ENCODE measurements at places on chromosomes 7 and 10.

- DNase-seq = no peak
Measured at GRCh38 chr10:28478646-28479045, 54.3 kb upstream of the WAC start.

GRCh38 chr7:32915041-32915536 lies 23.5 kb upstream of the KBTBD2 start:
- DNase-seq = no peak

- DNase-seq = no peak
Measured at GRCh38 chr10:82282782-82283456, 407.9 kb downstream of the NRG3 start.

- DNase-seq = no peak
Measured at GRCh38 chr10:47361293-47361692, 13.1 kb downstream of the RBP3 start.

DNA sequence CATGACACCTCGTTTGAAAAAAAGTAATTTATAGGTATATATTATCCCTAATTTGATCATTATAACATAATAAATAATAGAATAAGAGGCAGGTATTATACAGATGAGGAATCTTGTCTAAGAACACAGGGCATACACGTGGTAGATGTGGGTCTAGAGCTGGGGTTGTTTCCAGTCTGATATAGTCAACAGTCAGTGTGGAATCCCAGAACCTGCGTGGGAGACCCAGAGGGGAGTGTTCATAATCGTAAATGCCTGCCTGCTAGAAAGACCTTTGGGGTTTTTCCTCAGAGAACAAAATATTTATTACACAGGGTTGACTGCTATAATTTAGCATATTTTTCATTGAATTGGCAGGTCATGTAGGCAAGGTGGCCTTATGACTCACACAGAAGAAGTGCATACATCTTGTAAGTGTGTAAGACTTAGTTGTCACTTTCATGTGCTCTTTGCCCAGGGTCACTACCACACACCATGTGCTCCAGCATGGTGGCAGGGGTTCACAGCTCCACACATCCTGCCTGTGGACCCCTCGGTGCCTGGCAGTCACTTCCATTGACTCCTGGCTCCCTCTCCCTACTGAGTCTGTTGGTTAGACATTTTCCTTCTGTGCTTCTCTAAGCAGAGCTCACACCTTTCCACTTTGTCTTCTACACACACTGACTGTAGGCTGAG lies 94.9 kb upstream of the IKZF1 start:
- no peak for DNase-seq

DNA sequence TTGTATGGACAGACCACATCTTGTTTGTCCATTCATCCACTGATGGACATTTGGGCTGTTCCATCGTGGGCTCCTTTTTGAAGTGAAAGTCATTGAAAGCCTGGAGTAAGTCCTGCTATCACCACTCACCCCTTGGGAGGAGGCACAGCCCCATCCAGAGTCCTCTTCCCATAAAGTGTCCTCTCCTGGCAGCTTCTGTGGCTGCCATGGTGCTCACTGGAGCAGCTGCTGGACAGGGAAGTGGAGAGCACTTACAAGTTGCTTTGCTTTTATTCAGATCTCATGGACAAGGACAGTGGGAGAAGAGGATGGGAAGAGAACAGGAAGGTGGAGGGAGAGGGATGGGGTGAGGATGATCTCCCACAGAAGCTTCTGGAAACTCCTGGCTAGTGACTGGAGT lies 18.5 kb upstream of the EIF5AL1 start:
- no peak for DNase-seq

- no peak for DNase-seq
Measured at GRCh38 chr10:61609701-61610100, 53.0 kb upstream of the CABCOCO1 start.

GRCh38 chr7:33773053-33773452 lies 132.3 kb upstream of the BMPER start:
- peak; percentile 53 for DNase-seq

- DNase-seq = no peak
Measured at GRCh38 chr7:71326595-71326994, 194.7 kb downstream of the GALNT17 start.

GRCh38 chr10:100245484-100246220 lies 16.3 kb upstream of the CHUK start:
- DNase-seq = no peak

DNA sequence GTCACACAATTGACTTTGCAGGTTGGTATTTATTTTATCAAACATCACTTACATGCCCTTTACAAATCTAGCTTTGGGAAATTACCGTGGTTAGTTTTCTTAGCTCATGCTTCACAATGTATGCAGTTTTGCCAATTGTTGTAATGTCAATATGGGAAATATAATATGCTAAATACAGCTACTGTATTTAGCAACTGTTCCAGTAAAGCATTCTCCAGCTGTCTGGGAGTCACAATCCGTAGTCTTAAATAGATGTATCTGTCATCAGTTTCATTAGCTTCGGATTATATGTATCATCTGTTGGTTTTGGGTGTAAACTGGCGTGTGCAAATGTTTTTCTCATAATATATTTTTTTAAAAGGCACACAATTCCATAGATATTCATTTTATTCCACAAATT lies 19.4 kb upstream of the AHR start:
- no peak for DNase-seq

GRCh38 chr7:3588341-3588740 lies 287.3 kb downstream of the SDK1 start:
- DNase-seq = no peak

DNA sequence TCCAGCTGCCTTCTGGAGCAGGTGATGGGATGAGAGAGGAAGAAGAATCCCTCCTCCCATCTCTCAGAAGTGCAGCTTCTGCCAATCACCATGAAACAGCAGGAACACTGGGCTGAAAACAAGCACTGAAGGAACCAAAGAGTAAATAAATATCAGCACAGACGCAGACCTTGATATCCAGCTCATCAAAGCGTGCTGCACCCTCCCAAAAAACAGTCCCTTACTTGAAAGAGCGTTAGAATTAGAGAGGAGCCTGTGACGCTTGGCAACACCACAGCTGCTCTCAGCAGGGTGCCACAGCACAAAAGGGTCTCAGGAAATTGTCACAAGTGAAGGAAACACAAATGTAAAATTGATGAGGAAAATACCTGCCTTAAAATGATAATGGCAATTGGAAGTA lies 39.5 kb downstream of the KLF6 start:
- no peak for DNase-seq

GRCh38 chr10:14356921-14357320 lies 26.2 kb upstream of the FRMD4A start:
- peak; percentile 6 for DNase-seq

DNA sequence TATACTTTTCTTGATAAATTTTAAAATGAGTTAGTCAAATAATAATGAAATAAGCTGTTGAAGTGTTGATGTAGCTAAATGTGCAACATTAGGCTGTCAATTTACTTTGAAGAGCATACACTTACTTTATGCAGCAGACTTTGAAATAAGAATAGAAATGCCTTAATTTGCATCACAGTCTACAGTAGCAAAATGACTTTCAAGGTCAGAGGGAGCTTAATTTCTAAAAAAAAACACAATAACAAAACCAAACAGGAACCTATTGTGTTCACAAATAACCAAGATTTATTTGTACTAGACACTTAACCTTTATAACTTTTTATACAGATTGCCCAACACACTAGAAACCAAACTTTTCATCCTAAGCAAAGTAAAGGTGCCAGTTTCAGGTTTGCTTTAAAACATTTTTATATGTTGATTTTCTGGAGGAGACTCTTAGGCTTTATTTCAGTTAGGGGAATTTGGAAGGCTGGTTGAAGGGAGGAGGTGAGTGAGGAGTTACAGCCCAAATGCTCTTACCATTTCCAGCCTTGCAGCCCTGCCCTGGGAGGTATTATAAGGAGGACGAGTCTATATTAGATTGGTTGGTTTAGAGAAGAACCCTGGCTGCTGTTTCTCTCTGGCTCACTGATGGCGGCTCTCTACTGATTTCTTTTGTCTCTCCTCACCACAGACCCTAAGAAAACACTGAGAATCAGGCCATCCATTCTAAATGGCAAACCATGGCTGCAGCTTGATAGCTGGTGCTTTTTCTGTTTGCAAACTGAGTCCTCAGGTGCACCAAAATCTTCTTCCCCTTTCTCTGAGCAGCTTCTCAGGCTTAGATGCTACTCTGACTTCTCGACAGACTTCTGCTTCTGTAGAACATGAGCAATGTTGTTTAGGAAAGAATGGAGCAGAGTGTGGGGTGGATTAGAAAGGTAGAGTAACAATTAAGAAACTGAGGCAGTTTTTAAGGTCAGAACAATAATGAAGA lies 55.2 kb upstream of the RPA3 start:
- no peak for DNase-seq

DNA sequence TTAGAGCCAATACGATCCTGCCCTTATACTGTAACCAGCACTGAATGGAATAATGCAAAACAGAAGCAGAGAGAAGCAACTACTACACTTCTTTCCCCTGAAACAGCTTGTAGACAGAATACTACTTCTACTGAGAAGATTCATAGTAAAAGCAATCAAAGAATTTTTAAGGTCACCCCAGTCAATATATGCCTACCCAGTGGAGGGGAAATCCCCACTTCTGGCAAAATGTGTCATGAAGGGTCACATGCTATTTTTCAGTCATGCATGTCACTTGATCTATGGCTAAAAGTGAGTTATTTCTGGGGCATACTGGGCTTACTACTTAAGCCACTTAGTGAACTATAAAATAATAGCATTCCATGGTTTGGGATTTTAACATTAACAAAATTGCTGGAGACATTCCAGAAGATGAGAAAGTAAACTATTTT lies 25.6 kb downstream of the IRF5 start:
- DNase-seq = no peak

DNA sequence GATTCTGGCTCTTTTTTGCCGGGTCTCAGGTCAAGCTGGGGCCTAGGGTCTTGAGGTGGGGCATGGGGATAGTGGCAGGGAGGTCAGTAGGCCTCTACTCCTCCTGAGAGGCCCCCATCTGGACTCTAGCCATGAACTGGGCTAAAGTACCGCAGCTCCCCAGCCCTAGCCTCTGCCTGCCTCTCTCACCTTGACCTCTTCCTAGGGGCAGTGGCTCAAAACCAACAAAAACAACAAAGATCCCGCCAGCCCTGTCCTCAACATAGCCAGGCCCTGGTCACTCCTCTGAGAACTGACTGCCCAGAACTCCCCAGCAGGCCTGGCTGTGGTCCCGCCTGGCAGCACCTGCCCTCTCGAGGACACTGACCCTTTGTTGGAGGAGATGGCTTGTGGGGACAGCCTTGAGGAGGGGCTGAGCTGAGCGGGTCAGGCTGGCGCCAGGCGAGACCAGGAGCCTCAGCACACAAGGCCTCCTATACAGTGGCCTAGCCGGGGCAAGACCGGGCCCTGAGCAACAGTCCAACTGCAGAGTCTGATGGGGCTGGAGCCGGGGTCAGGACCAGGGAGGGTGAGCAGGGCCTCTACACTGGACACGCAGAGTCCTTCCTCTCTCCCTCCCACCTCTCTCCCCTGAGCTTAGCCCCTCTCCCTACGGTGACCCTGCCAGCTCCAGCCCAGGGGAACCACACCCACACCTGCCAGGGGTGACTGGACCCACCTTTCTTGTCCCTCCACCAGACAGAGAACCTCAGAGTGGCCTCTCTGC lies 11.6 kb upstream of the PPIF start:
- no peak for DNase-seq

- no peak for DNase-seq
Measured at GRCh38 chr7:134660961-134661376, 14.3 kb downstream of the BPGM start.

DNA sequence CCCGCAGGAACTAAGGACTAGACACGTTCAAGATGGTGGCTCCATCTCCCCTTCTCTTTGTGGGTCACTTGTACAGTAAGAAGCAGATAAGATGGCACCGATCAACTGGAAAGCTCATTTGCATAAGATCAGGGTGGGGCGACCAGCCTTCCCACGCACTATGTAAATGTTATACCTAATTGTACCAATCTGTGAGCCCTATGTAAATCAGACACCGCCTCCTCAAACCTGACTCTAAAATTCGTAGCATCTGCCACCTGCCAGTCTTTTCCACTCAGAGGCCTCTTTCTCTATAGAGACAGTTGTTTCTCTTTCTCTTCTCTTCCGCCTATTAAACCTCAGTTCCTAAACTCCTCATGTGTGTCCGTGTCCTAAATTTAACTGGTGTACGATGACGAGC lies 324.5 kb downstream of the PHF14 start:
- DNase-seq = no peak

DNA sequence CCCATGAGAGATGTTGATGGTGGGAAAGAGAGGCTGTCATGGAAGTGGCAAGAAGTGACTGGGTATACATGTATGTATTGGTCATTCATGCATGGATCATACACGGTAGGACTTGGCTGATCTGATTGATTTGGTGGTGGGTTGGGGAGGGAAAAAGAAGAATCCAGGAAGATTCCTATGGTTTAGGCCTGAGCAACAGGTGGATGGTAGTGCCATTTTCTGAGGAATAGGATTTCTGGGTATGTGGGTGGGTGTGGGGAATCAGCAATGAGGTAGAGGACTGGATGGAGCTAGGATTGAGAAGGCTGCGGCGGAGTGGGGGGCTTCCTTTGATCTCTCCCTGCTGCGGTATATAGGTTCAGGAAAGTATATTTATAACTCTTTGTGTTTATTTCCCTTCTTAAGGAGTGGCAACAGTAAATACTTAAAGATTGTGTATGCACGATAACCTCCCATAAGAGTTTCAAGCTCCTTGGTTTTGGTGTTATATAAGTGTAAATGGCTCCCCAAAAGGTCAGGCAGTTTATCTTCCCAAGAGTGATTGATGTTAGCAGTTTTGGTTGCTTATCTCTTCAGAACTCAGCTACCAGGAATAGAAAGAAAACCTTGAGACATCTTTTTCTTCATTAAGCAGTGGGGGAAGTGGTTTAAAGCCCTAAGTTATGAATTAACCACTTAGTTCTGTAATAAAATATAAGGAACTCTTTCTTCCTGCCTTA lies 100.1 kb downstream of the LSMEM1 start:
- no peak for DNase-seq

- peak; percentile 34 for DNase-seq
Measured at GRCh38 chr7:41624818-41625217, 78.1 kb downstream of the INHBA start.

GRCh38 chr7:5713124-5713912 lies 68.1 kb downstream of the RNF216 start:
- DNase-seq = no peak

DNA sequence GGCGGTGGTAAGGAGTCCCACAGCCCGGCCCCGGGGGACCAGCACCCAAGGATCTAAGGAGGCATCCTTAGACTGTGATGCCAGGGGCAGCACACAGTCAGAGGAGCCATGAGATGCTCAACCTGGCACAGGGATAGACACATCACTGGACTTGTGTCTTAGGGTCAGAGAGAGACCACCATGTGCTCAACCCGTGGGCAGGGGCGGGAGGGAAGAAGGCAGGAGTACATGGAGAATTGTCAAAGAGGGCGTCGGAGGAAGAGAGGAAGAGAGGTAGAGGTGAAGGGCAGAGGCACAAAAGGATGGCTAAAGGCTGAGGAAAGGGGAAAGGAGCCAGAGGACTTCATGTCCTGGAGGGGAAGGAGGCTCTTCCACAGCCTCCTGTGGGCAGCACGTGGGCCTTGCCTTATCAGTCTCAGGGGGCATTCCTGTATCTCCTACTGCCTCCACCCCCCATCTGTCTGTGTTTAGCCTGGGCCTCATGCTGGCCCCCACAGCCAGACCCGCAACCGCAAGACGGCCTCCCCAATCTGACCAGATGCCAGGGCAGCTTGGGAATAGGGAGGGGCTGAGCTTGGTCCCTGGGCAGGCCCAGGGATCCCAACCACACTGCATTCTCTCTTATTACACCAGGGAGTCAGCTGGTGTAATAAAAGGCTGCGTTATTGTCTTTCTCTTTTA lies 2.2 kb downstream of the ADCY1 start:
- DNase-seq = no peak

- peak; percentile 38 for DNase-seq
Measured at GRCh38 chr10:86688398-86688921, 20.1 kb downstream of the LDB3 start.

Data from GM04504 (cell line).